ENCODE measurements at places on chromosomes 13 and 19. TPM values are rescaled to one million over a fixed set of nuclear protein-coding genes. Genes with fewer than 3 reads are reported as not detected.

CLC gene
- not detected for polyA plus RNA-seq

CEACAM19 gene
- polyA plus RNA-seq, result 6.1 TPM

ATP8A2 gene
- 0.02 TPM for polyA plus RNA-seq

SLITRK5 gene
- polyA plus RNA-seq, result not detected

OVOL3 gene
- not detected for polyA plus RNA-seq

FAM216B gene
- polyA plus RNA-seq, result not detected

ADAMTS10 gene
- polyA plus RNA-seq, result 10.4 TPM

PLK5 gene
- polyA plus RNA-seq, result not detected

BEST2 gene
- polyA plus RNA-seq, result not detected

ZNF700 gene
- 4.8 TPM for polyA plus RNA-seq

SEMA6B gene
- 0.22 TPM for polyA plus RNA-seq

DNA sequence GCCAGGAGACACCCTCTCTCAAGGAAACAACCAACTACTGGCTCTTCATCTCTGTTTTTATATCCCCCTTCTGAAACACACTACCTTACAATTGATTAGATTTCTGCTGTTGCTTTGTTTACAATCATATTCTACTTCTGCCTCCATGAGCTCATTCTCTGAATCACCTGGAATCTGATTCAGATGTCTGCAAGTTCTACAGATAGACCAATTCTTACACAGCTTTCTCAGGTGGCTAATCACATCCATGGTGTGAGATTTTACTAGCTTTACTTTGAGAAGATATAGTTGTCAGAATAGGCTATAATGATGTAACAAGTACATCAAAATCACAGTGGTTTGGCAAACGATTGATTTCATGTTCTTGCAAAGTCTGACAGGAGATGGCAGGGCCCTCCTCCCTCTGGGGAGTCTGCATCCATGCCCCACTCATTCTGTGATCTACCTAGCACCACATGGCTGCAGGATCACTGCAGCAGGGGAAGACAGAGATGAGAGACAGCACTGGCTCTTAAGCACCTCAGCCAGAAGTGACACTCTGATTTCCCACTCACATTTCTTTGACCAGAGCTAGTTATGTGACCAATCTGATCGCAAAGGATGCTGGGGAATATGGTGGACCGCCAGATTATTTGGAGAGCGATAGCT is 243.7 kb downstream of the FOXO1 start:
- no peak for DNase-seq

- no peak for DNase-seq
These were observed 1.1 kb downstream of the CCNE1 start for GRCh38 chr19:29812881-29813275.

GRCh38 chr13:95112883-95113282 is 188.4 kb downstream of the ABCC4 start:
- no peak for DNase-seq

GRCh38 chr13:51839711-51840540 is 5.1 kb downstream of the TMEM272 start:
- DNase-seq, result no peak

DNA sequence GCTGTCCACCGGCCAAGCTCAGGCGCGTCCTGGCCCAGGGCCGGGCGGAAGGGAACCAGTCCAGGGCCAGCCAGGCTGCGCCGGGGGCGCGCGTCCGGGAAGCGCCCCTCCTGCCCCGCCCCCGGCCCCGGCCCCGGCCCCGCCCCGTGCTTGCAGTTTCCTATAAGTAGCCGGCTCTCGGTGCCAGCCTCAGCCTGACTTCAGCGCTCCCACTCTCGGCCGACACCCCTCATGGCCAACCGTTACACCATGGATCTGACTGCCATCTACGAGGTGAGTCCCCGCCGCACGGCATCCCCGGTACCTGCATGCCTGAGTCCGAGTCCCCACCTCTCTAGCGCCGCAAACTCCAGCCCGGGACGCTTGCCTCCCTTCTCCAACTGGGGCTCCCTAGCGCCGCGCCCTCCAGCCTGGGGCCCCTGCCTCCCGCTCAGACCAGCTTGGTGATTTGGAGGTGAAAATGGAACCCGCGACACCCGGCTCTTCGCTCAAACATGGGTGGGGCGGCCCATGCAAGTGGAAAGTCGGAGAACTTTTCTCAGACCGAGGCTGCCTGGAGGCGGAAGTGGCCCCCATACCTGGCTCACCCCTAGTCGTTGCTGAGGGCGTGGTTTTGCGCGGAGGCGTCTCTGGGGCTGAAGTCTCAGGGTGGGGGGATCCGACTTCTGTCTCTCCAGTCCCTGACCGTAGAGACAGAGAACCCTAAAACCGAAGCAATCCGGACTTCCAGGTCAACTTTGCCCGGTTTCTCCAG is at the start of gene ZFP36:
Gene ZFP36 (plus strand): TSS at position 192 of the 754 bp plus-strand sequence. CDS start 58 bp downstream, at position 250.
- DNase-seq, result no peak

- DNase-seq, result no peak
These were observed 6.1 kb downstream of the LRFN3 start for GRCh38 chr19:35942235-35942634.

DNA sequence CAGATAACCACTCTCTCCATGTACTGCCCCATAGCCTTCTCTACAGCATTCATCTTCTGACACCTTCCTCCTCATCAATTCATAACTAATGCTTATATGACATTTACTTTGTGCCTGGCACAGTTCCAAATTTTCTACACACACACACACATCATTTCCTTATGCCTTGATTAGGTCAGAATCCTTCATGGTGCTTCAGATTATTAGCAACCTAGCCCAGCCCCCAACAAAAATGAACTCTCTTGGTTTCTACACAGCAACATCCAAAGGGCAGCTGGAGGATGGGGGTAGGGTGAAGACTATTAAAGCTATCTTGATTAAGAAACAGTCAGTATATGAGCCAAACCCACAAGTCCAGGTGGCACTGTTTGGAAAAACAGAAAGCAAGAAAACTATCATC is 3.7 kb downstream of the RUBCNL start:
- no peak for DNase-seq

GRCh38 chr13:37241786-37242185 is 136.3 kb upstream of the CSNK1A1L start:
- no peak for DNase-seq

DNA sequence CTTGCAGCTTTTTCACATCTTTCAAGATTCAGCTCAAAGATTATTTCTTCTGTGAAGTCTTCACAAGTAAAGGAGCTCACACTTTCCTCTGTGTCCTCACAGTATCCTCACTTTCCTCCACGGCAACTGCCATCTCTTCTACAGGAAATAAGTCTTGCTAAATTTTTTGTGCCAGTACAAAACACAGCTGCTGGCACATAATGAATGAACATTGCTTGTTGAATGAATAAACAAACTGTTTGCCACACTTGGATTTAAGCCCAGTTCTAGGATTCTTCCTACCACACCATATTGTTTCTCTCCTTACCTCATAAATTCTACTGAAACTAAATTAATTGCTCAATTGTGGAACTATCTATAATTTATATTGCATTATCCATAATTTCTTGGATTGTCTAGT is 59.5 kb downstream of the RAP2A start:
- no peak for DNase-seq

DNA sequence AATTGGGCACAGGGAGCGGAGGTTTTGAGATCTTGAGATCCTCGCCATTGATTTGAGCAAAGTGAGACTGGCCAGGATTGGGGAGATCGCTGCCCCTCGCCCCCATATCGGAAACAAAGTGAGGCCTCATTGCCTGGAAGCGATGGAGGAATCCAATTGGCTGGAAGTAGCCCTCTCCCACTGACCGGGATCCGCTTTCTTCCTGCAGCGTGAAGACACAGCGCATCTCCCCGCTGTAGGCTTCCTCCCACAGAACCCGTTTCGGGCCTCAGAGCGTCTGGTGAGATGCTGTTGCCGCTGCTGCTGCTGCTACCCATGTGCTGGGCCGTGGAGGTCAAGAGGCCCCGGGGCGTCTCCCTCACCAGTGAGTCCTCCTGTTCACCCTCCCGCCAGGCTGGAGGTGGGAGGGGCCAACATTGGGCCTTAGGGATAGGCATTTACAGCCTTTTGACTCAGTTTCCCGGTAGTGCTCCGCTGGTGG is 438 bp downstream of the PRKCSH start:
- no peak for DNase-seq

GRCh38 chr13:113922412-113923118 is 51.3 kb downstream of the C13orf46 start:
- DNase-seq, result no peak

GRCh38 chr13:108680011-108680410 is 50.6 kb downstream of the MYO16 start:
- no peak for DNase-seq

DNA sequence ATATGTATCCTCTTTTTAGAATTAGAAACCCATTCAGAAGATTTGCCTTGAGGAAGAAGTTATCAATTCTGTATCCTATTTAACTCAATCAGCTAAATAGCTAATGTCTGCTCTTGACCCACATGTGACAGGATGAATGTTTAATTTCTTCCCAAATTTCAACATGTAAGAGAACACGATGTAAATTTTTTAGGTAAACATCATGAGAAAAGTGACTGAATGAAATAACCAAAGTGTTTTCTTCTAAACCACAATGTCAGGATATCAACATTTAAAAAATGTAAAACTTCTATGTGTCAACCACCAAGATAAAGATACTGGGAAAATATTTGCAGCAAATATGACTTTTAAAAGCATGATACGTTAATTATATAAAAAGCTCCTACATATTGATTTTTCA is 302.4 kb downstream of the DCT start:
- DNase-seq, result no peak

DNA sequence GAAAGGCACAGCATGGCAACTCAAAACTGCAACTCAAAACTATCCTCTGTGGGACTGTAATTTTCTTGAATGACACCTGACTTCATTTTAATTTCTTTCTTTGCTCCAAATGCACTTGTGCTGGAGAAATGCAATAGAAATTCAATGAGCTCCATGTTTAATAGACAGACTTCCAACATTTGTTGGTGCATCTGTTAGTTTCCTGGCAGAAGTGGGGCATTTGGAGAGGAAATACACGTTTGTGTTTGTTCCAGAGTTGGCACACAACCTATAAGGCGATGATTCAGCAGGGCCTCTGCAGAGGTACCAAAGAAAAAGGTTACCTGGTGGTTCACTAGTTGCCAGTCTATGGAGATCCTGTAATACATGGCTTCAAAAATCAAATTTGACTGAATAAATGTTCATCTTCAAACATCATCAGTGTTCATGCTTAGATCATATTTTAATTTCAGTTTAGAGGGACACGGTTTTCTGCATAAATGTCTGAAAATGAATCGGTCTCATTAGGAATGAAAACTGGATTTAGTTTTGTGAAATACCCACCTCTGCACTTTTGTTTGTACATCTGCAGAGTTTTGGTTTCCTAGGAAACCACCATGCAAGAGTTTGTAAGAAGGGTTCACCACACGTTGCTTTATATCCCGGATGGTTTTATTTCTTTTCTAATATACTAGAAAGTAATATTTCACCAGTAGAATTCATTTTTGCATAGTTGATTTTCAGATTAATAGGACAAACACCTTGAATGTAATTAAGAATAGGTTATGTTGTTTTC is 21.8 kb upstream of the OBI1 start:
- DNase-seq, result no peak

GRCh38 chr13:75938811-75939560 is 302.9 kb downstream of the LMO7 start:
- DNase-seq, result no peak

DNA sequence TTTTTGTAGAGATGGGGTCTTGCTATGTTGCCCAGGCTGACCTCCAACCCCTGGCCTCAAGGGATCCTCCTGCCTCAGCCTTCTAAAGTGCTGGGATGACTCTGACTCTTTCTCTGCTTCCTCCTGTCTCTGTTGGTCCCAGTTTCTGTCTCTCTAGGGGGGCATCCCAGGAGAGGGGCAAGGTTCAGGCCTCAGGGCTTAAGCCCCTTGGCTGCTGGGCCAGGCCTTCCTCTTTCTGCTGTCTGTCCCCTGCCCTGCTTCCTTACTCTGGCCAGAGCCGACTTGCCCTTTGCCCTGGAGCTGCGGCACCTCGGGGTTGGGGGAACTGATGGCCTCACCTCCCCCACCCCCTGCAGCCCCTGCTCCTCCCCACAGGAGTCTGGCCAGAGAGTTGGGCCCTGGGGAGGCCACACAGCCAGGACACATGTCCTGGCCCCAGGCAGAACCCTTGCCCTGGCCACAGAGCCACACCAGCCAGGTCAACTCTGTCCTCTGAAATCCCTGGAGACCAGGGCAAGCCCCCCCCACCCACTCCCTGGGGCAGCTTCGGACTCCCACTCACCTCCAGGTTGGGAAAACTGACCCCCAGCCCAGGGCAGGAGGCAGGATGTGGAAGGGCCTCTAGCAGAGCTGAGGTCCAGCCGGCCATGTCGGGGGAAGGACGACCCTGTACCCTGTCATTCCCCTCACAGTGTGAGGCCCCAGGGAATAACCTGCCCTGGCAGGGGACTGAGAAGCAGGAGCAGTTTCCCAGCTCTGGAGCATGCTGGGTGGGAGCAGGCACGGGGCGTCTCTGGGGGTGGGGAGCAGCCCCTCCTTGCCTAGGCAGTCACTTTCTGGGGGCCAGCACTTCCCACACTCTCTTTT is 23.7 kb downstream of the CEBPA start:
- DNase-seq, result no peak

DNA sequence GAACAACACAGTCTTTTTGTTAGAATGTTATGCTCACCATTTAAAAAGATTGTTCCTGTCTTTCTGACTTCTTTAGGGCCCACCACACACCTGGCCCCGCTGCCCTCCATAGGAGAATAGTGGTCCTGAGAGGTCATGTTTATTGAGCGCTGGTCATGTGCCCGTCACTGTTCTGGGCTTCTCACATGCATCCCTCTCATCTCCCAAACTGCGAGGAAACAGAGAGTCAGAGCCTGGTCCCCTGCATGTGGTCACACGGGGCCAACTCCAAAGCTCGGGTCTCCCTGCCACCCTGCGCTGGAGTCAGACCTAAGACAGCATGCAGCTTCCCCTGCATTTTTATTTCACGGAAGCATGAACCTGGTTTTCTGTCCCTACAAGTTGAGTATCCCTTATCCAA is 70.4 kb upstream of the GPR183 start:
- no peak for DNase-seq

- no peak for DNase-seq
These were observed 24.9 kb downstream of the MICOS13 start for GRCh38 chr19:5655412-5655811.

- DNase-seq, result no peak
These were observed 6.3 kb downstream of the ARGLU1 start for GRCh38 chr13:106561551-106562170.

DNA sequence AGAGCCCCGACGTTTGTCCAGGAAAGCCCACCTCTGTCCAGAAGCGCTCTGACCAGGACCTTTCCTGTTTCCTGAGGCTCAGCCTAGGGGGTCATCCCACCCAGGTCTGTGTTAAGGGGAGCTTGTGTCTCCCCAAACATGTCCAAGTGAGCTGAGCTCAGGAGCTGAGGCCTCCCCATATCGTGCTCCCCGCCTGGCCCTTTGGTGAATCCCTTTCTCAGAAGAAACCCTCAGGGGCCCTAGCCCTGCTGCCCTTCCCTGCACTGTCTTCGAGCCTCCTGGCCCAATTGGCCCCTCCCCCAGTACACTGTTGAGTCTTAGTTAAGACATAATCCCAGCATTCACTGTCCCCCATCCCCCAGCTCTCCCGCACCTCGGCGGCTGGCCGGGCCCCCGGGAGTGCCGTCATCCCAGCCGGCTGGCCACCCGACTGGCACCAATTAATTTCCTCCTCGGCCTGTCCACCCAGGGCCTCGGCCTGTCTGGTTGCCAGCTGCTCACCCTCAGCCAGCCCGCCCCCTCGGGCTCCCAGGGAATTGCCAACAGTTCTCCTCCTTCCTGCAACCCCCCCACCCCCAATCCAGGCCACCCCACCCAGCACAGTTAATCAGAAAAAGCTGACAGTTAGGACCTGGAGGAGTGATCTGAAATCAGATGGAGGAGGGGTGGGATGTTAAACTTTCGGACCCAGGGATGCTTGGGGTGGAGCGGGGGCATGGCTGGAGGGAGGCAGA is 13.6 kb downstream of the IER2 start:
- DNase-seq, result peak; percentile 59

- no peak for DNase-seq
These were observed 231.1 kb upstream of the SERP2 start for GRCh38 chr13:44142540-44142867.
